Cardiac fibroblast (primary cell): ENCODE measurements at places on chromosomes 7 and 10.

DNA sequence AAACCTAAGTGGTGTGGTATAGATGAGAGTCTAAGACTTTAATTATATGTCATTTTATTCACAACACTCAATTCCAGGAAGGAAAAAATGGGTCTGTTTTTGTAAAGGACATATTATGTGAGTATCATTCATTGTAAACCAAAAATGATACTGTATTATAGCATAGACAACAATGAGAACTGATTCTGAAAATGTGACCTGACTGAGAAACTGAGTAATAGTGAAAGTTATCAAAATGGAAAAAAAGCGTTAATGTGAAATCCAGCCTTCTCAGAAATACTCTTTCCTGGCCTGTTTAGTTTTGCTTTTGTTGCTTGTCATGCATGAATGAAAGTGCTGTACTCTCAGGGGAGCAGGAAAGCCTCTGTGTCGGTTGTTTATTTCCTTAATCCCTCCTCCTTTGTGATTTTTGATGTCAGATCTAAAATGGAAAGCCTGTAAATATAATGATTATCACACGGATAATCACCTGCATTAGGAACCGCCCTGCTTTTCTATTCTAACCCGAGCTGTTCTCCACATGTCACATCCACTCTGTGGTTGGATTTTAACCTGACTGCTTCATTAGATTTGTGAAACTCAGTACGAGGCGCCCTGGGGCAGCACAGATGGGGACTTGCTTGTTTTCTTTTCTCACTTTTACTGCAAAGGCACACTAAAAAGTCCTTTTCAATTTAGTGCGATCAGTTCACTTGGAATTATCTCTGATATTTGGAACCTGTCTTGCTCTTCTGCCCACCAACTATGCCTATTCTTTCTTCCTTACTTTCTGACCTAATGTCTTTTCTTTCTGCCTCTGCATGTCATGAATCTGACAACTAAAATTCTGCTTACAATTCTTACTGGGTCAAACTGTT lies 240.9 kb upstream of the KAT6B start:
- peak; percentile 33 for DNase-seq

DNA sequence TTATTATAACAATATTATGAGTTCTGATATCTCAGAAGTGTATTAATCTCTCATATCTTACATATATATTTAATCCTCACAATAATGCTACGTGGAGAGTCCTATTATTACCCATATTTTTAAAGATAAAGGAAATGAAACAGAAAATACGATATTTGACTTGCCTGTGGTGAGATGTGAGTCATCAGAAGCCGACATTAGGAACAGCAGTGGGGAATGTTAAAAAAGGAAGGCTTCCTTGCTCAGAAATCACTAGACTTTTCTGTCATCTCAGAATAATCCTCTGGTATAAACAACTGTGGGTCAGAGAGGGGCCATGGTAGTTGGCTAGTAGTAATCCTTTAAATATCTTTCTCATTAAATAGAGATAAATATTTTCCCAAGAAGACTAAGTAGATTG lies 402.3 kb upstream of the PCDH15 start:
- no peak for DNase-seq

DNA sequence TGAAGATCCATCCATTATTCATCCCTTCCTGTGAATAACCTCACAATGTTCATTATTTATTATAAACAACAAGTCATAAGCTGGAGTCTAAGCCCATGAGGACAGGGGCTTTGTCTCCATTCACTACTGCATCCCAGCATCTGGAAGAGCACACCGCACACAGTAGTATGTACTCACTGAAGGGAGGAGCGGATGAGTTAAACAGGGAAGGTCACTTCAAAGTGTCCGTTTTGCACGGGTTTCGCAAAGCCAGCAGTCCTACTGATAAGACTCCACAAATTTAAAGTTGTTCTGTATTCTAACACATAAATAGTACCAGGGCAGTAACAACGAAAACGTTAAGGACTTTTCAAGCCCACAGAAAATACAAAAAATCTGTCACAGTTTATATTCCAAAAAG lies 167.9 kb downstream of the PARD3 start:
- no peak for DNase-seq

- peak; percentile 35 for DNase-seq
Measured at GRCh38 chr7:80362677-80363076, 149.2 kb downstream of the GNAT3 start.

GRCh38 chr10:121598263-121599249 lies at the start of gene FGFR2:
Gene FGFR2, minus strand, starts transcription at chr10:121598444. Its CDS starts 4,627 bp downstream, at chr10:121593817.
- DNase-seq = peak; percentile 34

DNA sequence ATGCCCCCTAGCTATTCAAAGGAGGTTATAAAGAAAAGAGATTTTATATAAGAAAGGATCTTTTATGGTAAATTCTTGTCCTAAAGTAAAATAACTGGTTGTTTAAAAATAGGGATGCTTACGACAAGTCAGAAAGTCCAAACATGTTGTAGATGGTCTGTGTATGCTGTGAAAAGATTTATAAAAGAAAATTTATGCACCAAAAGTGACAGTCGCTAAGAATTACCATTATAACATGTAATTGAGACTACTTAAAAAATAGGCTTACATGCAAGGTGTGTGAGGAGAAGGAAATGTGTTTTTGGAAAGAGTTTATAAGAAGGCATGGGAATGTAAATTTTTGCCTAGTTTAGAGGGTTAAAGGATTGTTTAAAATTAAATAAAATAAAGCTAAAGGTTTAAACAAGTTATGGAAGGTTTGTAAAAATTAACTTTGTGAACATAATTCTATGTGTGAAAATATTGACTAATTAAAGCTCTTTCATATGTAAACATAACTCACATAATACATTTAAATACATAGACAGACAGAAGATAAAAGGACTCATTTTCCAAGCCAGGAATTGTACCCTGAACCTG lies 118.5 kb downstream of the LYZL1 start:
- DNase-seq = no peak

GRCh38 chr7:81492910-81493309 lies 276.9 kb downstream of the HGF start:
- no peak for DNase-seq

DNA sequence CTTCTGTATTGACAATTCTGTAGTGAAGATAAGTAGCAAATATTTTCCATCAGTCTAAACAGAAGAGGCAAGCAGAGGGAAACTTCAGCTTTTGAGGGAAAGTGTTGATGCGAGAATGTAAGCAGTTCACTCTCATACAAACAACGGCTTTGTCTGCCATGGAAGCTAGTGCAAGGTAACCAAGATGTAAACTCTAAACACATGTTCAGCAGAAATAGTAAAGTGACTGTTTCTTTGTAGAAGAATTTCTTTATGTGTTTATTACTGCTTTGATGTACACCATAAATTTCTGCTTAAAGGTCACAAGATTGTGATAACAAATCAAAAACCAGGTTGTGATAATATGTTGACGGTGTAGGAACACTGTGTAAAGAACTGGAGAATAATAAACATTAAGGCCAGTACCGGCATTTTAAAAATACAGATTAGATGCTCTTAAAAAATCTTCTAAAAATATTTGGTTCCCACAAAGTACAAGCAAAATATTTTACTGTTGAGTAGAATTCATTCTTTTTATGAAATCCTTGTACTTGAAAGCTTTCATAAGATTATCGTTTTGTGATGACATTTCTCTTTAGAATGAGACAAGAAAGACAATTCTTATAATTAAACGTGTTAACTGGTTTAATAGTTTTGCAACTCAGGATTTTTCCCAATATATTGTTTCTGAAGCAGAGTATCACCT lies 34.2 kb downstream of the SEMA3C start:
- DNase-seq = no peak

DNA sequence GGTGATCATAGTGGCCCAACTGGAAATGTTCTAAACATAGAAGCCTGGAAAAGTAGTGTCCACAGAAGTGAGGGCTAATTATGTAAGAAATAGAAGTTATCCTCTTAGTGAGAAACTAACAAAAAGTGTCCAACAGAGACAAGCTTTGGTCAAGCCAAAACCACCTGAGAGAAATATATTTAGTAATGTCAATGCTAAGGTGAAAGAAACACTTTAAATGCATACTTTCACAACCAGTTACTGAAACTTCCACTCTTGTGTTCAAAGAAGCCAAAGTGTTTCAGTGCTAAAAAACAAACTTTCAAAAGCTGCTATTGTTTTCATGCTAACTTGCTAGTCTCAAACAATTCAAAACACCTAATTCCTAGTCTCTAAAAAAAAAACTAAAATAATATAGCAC lies 18.1 kb downstream of the RAB11FIP2 start:
- no peak for DNase-seq

- peak; percentile 82 for DNase-seq
Measured at GRCh38 chr7:832167-832967, at the start of gene SUN1. Gene SUN1, plus strand, starts transcription at chr7:832476. Its CDS starts 49 bp downstream, at chr7:832525.

DNA sequence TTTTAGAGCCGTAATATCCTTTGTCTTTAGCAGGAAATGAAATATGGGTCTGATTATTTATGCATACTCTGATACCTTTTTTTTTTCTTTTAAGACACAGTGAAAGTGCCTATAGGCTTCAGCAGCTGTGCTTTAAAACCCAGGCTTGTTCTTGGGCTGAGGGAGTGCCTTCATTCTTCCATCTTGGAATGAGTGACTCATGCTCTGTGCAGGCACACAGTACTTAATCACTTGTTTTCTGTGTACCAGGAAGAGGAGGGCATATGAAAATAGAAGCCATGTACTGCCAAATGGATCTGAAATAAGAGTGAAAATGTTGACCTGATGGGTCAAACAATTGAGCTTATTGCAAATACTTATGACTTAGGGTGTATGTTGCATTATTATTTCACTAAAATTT lies 12.0 kb downstream of the INPP5F start:
- DNase-seq = peak; percentile 87

DNA sequence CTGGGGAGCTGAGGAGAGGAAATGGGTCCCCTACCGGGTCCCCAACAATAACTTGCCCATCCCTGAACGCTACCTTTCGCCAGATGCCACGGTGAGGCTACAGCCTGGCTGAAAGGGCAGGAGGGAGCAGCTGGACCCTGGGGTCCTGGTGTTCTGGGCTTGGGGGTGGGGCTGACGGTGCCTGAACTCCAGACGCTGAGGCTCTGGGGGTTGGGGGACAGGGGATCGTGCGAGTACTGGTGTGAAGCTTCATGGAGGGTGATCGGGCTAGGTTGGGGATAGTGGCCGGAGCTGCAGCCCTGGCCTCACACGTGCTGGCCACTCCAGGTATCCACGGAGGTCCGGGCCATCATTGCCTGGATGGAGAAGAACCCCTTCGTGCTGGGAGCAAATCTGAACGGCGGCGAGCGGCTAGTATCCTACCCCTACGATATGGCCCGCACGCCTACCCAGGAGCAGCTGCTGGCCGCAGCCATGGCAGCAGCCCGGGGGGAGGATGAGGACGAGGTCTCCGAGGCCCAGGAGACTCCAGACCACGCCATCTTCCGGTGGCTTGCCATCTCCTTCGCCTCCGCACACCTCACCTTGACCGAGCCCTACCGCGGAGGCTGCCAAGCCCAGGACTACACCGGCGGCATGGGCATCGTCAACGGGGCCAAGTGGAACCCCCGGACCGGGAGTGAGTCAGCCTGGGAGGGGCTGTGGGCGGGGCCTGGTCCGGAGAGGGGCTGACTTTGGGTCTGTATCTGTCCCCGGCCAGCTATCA lies 8.3 kb downstream of the AEBP1 start:
- DNase-seq = no peak

DNA sequence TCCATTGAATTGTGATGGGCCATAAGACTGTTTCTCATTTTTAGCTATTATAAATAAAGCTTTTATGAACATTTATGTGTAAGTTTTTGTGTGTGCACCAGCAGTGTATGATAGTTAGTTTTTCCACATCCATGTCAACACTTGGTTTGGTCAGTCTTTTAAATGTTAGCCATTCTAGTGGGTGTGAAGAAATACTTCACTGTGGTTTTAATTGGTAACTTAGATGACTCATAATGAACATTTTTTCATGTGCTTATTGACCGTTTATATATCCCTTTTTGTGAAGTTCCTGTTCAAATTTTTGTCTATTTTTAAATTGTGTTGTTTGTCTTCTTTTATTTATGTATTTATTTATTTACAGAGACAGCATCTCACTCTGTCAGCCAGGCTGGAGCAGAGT lies 23.6 kb upstream of the PDK4 start:
- DNase-seq = no peak

- peak; percentile 88 for DNase-seq
Measured at GRCh38 chr10:122098924-122099323, 110.0 kb downstream of the TACC2 start.

DNA sequence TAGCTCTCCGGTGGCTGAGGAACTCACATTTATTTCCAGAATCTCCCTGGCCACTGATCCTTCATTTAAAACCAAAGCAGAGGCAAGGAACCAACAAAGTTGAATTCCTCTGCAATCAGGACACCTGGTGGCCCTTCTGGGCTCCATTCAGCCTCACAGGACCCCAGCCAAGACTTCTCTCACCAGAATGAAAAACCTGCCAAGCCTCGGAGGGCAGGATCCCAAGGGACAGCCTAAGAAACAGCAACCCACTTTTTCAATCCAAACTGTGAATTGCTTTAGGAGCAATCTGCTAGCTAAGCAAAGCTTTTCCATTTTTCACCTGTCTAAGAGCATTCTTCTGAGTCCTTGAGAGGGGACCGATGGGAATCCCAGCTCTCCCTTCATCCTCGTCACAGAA lies 34.6 kb downstream of the OAT start:
- peak; percentile 20 for DNase-seq

DNA sequence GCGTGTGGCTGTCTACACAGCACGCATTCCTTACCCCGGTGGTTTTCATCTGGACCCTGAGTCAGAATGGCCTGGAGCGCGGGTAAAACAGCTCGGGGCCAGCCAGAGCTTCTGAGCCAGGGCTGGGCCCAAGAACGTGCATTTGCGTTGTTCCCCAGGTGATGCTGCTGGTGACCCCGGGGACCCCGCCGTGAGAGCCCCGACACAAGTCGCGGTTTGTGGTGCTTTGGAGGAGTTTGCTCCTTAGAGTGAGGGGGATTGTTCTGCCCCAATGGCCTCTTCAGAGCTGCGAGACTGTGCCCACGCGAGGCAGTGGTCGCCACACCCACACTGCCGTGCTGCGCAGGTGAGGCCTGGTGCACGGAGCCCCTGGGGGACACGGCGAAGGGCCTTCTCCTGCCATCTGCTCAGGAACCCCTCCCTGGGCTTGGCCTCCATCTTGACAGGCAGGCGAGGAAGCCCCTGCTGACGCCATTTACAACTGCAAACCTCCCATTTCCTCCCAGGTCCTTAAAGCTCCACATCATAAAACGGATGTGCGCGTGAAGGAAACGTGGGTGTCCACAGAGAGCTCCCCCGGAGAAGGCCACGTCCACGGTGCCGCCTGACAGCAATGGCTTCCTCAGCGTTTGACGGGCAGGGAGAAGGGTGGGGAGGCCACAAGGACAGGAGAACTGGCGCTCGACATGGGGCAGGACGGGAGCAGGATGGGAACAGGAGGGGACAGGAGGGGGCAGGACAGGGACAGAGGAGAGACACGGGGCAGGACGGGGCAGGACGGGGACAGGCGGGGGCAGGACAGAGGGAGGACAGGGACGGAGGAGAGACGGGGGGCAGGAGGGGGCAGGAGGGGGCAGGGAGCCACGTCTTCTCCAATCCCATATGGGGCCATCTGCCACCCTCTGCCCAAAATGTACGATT lies 477.2 kb downstream of the DNAJB6 start:
- no peak for DNase-seq
